ENCODE measurements at places on chromosomes 2 and 18.
A peak's percentile ranks its signal among the peaks of the same experiment; 100 is the strongest.

GRCh38 chr2:41621563-41621962, 426.3 kb upstream of the PKDCC start:
- DNase-seq, result no peak

GRCh38 chr18:57998461-57998860, 45.6 kb upstream of the NEDD4L start:
- no peak for DNase-seq

GRCh38 chr2:232332940-232333259, 45.7 kb upstream of the ALPP start:
- DNase-seq, result no peak

DNA sequence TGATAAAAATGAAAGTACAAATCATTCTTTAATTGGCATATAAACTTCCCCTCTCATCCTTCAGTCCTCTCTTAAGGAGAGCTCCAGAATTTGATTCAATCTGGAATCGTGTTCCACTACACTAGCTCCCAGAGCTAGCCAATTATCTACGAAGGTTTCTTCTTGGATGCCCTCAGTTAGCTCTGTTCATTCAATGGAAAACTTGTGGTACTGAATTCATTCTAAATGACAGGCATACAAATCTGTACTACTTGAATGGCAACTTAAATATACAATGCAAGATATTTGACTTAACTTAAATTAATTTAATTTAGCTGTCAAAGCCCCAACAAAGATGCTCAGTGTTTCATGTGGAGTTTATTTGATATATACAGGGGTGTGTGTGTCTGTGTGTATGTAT, 1474.2 kb upstream of the CELF4 start:
- no peak for DNase-seq

DNA sequence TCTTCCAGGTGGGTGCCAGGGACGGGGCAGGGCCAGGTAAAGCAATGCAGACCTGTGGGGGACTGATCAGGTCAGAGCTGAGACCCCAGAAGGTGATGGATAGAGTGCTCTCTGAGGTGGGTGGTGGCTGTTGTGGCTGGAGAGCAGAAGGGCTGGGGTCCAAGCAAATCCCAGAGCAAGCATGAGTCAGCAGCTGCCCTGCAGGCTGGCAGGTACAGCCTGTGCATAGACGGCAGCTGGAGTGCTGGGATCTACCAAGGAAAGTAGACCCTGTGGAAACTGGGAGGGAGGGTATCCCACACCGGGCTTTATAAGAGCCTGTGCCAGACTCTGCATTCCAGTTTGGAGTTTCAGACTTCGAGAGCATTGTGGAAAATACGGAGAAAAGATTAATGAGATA, 663 bp downstream of the TRIM54 start:
- no peak for DNase-seq

GRCh38 chr2:9984217-9984739, 32.8 kb downstream of the GRHL1 start:
- peak; percentile 1 for DNase-seq

DNA sequence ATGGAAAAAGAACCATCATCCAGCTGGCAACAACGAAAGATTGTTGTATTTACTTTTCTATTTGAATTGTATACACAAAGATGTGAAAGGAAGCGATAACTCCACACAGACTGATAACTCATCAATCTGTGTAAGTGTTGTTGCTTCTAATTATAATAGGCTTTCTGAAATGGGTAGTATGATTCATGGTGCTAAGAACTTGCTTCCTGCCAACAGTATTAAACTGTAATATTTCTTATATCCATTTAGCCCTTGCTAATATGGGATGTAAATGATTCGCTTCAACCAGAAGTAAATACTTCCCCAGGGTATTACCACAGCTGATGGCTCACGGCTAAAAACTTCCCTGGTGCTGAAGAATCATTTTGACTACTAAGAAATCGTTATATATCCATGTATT, 70.2 kb downstream of the TMEM163 start:
- DNase-seq, result no peak

DNA sequence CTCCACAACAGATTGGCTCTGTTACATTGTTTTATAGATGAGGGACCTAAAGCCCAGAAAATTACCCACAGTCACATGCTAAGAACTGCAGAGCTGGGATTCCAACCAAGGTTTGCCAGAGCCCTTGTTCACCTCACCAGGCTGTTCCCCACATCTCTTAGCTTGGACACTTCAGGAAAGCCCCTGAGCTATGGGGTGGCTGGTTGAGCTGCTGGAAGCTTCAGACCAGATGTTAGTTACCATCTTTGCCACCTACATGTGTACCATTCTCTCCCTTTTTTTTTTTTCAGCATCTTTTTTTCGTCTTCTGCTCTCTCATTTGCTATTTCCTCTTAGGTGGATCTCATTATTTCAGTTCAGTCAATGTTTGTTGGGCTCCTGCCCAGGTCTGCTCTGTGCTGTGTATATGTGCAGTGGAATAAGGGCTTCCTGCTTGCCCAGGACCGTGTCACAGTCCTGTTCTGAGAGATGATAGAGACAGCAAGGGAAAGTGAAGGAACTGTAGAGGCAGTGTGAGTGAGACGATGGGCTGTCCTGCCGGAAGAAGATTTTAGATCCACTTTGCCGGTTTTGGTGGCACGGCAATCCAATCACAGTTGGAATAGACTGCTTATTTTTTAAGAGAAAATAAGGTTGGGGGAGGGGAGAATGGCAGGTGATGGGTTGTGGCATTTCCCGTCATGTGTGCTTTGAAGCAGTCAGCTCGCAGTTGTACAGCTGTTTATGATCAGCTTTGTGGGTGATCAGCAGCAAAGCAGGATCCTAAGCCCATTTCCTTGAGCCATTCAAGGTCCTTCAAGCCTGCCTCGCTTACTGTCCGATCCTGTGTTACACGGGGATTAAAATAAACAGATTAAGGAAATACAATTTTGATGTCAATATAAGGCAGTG, 152.6 kb downstream of the RTN4 start:
- DNase-seq, result no peak

DNA sequence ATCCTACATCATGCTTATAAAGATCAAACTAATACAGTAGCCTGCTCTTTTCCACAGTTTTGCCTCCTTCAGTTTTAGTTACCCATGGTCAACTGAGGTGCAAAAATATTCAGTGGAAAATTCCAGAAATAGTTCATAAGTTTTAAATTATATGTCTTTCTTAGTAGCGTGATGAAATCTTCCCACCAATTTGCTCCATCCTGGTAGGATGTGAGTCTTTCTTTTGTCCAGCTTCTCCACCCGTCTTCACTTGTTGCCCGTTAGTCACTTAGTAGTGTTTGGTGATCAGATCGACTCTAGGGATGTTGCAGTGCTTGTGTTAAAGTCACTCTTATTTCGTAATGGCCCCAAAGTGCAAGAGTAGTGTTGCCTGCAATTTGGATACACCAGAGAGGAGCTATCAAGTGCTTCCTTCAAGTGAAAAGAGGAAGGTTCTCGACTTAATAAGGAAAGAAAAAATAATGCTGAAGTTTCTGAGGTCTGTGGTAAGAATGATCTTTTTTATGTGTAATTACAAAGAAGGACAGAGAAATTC, 57.0 kb downstream of the CEP192 start:
- no peak for DNase-seq

GRCh38 chr2:117065912-117066311, 748.6 kb upstream of the DDX18 start:
- DNase-seq, result no peak

DNA sequence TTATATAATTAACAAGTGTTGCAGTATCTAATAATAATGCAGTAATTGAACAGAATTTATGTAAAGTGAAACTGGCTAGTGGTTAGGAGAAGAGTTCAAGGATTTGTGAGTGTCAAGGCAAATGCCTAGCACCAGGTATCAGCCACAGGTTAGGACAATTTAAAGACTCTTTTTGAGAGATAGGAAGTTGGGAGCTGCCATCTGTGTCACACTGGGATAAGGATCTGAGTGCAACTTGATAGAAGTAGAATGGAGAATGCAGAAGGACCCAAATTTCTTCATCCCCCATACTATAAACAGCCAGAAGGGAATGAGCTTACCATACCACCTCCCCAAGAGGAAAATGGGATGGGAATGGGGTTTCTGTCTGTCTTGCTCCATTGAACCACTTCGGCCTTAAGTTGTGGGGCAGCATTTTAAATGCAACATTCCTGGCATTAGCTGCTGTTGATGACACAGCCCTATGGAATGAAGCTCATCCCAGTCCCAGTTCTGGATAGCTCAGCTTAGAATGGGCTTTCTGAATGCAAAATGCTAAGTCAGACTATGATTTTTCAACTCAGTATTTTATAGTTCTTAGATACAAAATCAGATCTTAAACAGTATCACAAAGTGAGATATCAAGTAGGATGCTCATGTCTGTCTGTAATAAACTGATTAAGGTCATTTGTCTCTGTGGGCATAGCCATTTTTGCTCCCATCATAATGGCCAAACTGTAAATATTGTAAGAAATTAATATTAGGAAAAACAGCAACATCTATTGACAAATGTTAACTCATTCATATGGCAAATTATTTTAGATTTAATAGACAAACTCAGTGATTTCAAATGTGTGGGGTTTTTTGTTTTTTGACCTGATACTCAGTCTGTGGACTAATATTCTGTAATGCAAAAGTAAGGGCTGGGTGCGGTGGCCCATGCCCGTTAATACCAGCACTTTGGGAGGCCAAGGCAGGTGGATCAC, 44.0 kb downstream of the GPR155 start:
- no peak for DNase-seq

GRCh38 chr2:28507796-28508764, 12.2 kb downstream of the PLB1 start:
- DNase-seq, result peak; percentile 63

DNA sequence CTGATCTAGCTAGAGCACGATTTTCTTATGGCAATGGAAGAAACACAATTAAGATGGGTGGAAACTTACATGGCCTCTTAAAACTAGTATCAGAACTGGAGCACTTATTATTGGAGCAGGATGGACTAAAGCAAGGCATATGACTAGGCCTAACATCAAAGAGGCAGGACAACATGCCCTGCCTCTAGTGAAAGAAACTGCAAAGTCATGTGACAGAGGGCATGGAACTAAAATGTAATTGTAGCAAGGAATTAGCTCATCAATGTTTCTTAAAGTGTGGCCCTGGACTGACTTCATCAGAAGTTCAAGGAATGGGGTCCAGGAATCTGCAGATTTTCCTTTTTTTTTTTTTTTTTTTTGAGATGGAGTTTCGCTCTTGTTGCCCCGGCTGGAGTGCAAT, 5.3 kb upstream of the EIF2AK3 start:
- no peak for DNase-seq

DNA sequence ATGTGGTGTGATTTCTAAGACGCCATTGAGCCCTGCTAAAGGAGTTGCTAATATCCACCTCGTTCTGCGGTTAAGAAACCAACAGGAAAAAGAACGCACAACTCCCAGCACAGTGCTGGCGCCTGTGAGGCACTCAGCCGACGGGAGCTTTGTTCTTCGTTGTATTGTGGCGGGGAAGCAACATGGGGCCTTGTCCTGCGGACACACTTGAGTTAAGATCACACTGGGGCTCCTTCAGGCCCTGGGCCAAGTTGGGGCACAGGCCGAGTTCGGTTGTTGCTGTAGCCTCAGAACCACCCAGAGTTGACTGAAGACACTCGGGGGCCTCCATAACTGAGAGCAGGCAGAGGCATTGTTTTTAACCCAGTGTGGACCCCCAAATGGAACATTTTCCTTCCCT, 30.6 kb upstream of the CD8A start:
- no peak for DNase-seq

DNA sequence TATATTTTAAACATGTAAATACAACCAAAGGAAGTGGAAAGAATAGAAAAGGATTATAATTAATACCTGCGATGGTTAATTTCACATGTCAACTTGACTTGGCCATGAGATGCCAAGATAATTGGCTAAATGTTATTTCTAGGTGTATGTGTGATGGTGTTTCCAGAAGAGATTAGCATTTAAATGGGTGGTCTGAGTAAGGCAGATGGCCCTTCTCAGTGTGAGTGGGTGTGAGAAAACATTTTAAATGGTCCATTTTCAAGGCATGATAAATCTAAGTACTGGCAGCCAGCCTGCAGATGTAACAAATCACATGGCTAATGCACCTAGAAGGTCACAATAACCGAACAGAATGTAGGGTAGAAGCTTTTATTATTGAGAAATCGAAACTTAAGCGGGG, 99.6 kb upstream of the CDH7 start:
- no peak for DNase-seq

GRCh38 chr18:79058007-79058406, 11.2 kb upstream of the ATP9B start:
- DNase-seq, result no peak

GRCh38 chr2:86518481-86518880, 44.8 kb downstream of the CHMP3 start:
- no peak for DNase-seq

DNA sequence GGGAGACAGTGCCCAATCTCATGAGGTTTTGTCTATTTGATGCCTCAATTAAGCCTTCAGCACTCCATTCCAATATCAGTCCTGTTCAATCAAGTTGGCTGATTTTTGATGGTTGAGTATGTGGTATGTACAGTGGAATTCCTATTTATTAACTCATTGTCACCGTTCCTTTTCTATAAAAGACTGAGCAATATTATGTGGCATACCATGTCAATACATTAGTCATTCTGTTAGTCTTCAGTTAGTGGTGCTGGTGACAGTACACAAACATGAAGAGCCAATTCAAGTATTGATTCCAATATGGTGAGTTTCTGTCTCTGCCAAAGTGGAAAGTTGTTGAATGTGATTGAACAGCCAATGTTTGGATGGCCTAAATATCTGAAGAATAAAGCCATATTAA, 1343.9 kb downstream of the SUCLG1 start:
- no peak for DNase-seq

- DNase-seq, result no peak
These were observed 153.3 kb upstream of the RBMS1 start for GRCh38 chr2:160646684-160647444.

DNA sequence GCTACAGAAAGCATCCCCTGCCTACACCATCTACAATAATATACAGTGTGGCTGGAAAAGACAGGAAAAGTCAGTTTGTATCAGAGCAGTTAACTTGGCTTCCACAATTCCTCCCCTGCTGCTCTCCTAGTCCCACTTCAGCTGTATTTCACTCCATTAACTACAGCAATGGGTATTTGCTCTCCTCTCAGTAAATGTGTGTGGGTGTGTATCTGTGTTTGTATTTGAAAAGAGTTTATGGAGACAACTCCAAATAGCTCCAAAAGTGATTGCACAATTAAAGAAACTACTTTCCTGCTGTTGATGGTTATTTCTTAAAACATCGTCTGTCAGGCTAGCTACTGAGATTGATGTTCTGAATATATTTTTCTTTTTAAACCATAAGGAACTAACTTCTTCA, 333.7 kb upstream of the FIGN start:
- no peak for DNase-seq

- DNase-seq, result no peak
These were observed 96.0 kb upstream of the FHL2 start for GRCh38 chr2:105494683-105495425.

DNA sequence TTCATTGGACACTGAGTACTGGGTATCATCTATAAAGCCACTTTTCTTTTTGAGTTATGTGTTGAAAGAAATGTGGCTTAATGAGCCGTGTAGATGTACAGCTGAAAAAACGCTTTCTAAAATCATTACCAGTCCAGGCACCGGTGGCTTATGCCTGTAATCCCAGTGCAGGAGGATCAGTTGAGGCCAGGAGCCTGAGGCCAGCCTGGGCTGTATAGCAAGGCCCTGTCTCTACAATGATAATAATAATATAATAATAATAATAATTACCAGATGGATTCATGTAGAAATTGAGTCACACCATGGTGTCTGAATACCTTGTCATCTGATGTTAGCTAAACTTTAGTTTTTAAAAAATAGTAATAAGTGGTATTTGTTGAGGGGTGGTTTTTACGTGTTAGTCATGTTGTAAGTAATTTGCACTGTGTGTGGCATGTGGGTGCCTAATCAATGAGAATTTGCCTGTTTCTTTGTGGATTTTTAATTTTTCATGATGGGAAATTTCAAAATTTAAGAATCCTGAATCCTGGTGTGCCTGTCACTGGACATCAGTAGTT, 30.1 kb downstream of the NCK2 start:
- DNase-seq, result no peak
